ENCODE measurements at places on chromosomes 12 and 14. TPM values are rescaled to one million over a fixed set of nuclear protein-coding genes. Genes with fewer than 3 reads are reported as not detected.

GRCh38 chr14:34678735-34679134, 35.7 kb downstream of the CFL2 start:
- DNase-seq = no peak

DNA sequence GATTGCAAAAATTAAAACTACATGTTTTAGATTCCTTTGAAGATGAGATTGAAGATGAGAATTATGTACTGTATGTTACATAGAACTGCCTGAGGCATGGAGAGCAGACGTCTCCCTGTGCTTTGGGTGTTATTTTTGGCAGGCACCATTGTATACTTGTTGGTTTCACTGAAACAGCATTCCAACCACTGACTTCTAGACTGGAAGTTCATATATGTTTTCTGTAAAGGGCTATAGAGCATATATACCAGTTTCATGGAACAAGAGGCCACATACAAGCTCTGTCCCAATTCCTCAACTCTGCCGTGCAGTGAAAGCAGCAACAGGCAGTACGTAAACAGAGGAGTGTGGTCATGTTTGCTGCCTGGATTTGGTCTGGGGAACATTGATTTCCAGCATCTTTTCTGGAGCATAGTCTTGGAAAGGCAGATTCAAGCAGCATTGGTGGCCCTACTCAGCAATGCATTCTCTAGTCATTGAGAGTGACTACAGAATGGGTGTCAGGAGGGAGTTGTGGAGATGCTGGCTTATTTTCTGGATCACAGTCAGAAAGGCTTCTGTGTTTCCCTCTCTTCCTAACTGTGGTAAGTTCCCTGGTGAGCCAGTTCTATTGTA, 57.6 kb upstream of the CNTN1 start:
- DNase-seq = no peak

- DNase-seq = no peak
These were observed 189.0 kb upstream of the ARHGAP5 start for GRCh38 chr14:31887929-31888580.

DNA sequence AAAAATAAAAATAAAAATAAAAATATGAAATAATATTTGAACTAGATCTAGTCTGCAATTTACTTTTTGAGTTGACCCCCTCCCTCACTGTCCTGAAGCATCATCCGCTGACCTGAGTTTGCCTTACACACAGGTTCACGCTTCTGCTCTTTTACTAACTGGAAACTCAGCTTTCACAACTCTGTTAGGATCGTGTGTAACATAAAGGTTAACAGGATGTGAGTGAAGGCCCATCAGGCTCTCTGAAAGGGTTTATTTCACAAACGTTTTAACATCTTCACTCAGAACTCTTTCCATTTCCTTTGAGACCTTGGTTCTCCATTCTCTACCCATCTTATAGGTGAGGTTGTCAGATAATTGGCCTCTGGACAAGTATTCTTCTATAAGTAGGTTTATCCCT, 191.4 kb downstream of the FOXN3 start:
- no peak for DNase-seq

- no peak for DNase-seq
These were observed 975 bp downstream of the OGFOD2 start for GRCh38 chr12:122975790-122976647.

- no peak for DNase-seq
These were observed 42.3 kb downstream of the ARMH4 start for GRCh38 chr14:58109744-58110143.

DNA sequence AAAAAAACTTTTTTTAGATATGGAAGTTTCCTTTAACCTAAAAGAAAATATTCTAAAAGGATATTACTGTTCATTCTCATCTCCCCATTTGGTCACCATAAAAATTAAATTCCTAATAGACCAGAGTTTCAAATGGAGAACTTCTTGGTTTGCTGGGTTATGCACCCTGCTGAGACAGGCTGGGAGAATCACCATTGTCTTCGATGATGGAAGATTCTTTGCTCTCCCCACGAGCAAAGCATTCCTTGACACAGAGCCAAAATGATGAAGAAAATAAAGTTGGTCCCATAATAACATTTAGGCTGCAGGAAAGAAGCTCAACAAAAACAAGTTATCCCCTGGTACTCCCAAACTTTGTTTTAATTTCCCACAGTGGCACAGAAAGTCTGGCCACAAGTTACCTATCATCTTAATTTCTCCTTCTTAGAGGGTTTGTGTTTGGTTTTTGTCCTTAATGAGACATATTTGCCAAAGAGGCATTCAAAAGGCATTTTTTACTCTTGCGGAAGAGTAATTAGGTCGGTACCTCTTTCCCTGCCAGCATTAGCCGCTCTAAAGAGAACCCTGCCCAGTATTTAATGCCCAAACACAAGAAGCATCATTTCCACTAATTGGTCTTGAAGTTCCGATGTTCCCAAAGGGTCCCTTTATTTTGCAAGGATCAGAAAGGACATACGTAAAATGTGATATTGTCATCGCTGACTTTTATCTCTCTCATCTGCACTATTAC, 4.8 kb downstream of the DIO2 start:
- DNase-seq = no peak

DNA sequence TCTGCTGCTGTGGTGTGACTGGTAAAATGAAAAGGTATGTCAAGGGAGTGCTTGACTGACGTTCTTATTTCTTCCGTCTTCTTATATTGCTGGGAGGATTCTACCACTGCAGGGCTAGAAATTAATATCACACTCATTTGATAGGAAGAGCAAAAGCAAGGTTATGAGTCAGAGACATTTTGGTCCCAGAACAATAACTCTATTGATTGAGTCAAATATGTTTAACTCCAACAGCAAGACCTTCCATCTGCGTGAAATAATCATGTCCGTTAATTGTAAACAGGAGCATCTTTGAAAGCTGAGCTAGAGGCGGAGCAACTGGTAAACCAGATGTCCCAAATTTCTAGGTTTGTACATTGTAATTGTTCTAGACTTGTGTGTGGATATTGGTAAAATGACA, 1293.6 kb downstream of the AACS start:
- DNase-seq = no peak

GRCh38 chr14:39843881-39844280, 411.6 kb upstream of the FBXO33 start:
- no peak for DNase-seq

GRCh38 chr14:36582011-36582873, at the start of gene NKX2-8:
NKX2-8 (minus strand) TSS chr14:36582614; CDS start chr14:36582389, 225 bp downstream.
- DNase-seq = peak; percentile 65

DNA sequence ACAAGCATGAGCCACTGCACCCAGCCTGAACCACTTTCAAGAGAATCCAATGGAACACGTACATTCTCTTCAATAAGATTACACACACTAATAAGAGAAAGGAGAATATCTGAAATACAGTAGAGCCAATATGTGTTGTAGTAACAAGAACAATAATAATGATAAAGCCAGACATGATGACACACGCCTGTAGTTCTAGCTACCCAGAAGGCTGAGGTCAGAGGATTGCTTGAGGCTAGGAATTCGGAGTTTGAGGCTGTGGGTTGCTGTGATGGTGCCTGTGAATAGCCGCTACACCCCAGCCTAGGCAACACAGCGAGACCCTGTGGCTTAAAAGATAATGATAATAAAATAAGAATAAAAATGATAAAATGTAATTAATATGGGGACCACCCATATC, 15.6 kb downstream of the APOBEC1 start:
- DNase-seq = no peak

DNA sequence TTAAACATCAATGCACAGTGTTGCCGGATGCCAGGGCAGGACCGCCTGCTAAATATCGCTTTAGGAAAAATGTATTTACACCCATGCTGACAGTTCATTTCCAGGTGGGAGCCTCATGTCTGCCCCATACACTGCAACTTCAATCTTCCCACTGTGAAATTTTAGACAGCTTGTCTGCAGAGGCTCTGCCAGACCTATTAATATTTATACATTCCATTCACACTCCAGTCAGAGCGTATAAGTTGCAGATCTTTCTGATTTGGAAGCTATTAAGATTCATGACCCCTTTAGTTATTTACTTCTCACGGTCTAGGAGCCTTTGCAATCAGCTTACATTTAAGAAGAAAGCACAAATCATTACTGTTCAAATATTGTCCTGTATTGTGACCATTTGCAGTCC, 357.4 kb downstream of the ATP23 start:
- no peak for DNase-seq

DNA sequence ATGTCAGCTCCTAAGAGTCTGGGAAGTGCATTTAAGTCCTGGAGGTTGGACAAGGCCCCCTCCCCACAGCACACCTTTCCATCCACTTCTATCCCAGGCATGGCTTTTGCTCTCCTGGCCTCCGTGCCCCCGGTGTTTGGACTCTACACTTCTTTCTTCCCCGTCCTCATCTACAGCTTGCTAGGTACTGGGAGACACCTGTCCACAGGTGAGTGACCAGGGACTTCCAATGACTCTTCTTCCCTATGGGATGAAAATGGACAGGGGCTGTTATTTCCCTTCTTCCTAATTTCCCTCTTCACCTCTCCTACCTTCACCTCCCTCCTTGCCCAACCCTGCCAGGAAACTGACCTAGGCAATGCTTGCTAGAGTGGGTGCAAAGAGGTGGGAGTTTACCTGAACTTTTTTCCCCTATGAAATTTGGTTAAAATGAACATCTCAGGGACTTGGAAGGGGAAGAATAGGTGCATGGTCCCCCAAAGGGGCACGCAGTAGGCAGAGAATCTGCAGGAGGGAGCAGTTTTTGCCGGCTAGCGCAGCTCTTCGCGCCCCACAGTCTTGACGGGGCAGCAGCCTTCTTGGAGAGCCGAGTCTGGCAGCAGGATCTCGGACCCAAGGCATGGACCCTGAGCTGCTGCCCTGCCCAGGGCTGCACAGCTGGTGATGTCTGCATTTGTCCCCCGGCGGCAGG, 9.2 kb downstream of the ARHGEF25 start:
- no peak for DNase-seq

GRCh38 chr14:63563370-63564026, 20.3 kb upstream of the PPP2R5E start:
- DNase-seq = no peak

DNA sequence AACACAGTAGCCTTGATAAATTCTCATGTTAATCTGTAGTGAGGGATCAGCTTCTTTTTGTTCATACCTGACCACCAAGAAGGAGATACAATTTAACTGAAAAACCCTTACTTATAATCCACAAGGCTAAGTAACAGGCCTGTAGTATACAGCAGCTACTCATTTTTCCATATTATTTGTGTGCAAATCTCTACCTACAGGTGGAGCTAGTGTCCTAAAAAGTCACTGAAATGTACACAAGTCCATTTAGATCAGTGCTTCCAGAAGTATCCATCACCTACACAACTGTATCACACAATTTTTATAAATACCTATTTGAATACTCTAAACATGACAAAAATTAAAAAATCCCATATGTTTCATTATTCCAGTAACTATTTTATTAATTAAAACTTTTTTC, 173.2 kb downstream of the SLC35F4 start:
- no peak for DNase-seq

GRCh38 chr14:99604278-99604765, 315 bp upstream of the CCDC85C start:
- peak; percentile 97 for DNase-seq

DNA sequence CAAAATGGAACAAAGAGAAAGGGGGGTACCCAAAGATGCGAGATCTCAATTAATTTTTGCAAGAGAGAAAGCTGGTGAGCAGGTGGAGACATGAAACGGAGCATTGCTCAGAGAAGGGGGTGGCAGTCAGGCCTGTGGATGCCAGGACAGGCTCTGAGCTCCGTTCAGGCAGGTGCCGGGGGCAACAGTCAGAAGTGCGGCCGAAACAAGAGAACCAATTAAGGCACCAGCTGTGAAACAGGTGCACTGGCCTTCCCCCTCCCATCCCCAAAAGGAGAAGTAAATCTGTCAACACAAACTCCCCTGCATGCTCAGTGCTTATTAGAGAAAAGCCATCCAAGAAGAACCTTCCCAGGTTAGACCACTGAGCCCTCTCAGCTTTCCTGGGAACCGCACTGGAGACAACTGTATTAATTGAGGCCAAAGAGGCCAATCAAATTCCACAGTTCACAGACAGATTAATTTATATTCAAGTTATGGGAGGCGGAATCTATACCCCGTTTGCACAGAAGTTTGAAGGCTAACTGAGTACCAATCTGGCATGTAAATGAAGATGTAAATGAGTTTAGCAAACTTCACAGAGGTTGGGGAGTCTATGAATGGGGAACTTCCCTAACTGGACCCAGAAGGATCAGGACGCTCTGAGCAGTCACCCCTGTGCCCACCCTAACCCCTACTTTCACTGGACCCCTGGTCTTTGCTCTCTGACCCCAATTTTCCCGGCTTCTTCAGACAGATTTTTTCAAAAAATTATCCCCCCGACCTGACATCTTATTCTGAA, 20.9 kb downstream of the OAS2 start:
- DNase-seq = no peak

GRCh38 chr12:101581190-101581589, 13.6 kb upstream of the MYBPC1 start:
- no peak for DNase-seq

GRCh38 chr12:45098766-45099165, 47.9 kb upstream of the DBX2 start:
- DNase-seq = no peak

- no peak for DNase-seq
These were observed 178.6 kb downstream of the AACS start for GRCh38 chr12:125243811-125244210.

GRCh38 chr14:77809011-77809410, 9.1 kb downstream of the ADCK1 start:
- no peak for DNase-seq

- DNase-seq = no peak
These were observed 198.4 kb downstream of the KLHL28 start for GRCh38 chr14:44763356-44763755.

DNA sequence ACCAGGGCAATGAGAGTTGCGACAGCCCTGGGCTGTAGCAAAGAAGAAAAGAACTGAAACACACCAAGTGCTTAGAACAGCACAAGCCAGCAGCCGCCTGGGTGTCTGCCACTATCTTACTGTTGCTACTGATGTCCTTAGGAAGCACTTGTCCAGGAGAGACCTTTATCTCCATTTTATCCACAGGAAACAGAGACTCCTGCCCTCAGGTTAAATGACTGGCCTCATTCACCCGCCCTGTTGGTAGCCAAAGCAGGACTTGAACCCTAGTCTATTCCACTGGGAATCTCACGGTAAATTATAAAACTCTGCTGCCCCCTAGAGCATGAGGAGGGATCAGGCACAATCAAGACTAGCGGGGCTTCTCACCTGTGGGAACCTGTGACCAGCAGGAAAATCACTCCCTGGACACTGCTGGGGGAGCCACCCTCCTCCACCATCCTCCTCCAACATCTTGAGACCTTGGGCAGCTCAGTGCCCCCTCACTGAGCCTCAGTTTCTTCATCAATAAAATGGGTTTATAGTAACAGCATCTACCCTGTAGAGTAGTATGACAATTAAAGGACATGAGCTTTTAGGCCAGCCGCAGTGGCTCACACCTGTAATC, 20.5 kb upstream of the TESC start:
- DNase-seq = no peak

GRCh38 chr12:123393747-123394146, 9.8 kb downstream of the KMT5A start:
- no peak for DNase-seq

PLCZ1 gene
- total RNA-seq = not detected

BCL2L14 gene
- 4.5 TPM for total RNA-seq

LRRC23 gene
- total RNA-seq = 2.2 TPM

MYO1H gene
- not detected for total RNA-seq

DHRS4L2 gene
- total RNA-seq = 13.2 TPM

RASSF8 gene
- 6.9 TPM for total RNA-seq

MORN3 gene
- 0.59 TPM for total RNA-seq

SLC6A15 gene
- total RNA-seq = not detected

Data from pancreas (tissue), 10 donors.